ENCODE measurements at places on chromosomes 4 and X.

DNA sequence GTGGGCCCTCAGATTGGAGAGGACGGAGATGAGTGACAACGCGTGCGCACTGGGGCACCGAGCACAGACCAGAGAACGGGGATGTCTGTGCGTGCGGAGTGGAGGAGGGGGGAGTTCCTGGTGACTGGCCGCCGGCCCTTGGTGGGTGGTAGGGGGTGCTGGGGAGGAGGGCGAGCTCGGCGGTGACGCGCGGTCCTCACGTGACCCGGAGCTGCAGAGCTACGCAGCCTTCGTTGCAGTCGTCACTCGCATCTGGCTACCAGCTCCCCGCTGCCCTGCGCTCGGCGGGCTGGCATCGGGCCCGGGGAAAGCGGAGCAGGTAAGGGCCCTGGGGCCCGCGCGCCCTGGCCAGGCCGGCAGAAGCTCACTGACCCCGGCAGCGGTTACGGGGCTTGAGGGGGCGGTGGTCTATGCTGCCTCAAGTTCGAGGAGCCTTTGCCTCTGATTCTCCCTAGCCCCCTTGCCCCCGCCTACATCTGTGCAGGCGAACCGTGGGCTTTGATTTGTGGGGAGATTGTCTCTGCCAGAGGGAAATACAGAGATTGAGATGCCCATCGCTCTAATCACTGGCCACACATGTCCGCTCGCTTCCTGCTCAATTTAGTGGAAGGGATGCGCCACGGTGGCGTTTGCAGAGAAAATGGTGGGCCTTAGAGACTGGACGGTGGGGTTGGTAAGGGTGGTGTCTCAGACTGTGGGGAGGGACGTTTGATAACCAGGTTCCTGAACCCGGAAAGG, at the start of gene ARMCX4:
Gene ARMCX4 (plus strand): TSS at position 245 of the 738 bp plus-strand sequence. CDS start 3,134 bp downstream, outside the sequence.
- peak; percentile 87 for DNase-seq

GRCh38 chrX:153773218-153773611, 7.6 kb upstream of the SRPK3 start:
- DNase-seq = no peak

- no peak for DNase-seq
These were observed 44.0 kb upstream of the MXD4 start for GRCh38 chr4:2305766-2306501.

- DNase-seq = no peak
These were observed 4.0 kb downstream of the LAP3 start for GRCh38 chr4:17580969-17581368.

- no peak for DNase-seq
These were observed 39.2 kb upstream of the MSX1 start for GRCh38 chr4:4820261-4820660.

GRCh38 chr4:3285558-3286334, 7.1 kb upstream of the RGS12 start:
- no peak for DNase-seq

GRCh38 chr4:107006218-107006617, 29.9 kb downstream of the DKK2 start:
- no peak for DNase-seq
